ENCODE measurements at places on chromosomes 6 and 20. TPM values are rescaled to one million over a fixed set of nuclear protein-coding genes. Genes with fewer than 3 reads are reported as not detected.

The PLCB1 gene
- total RNA-seq = 25.3 TPM

The GJA10 gene
- not detected for total RNA-seq

The WFDC5 gene
- total RNA-seq = not detected

The ZBTB24 gene
- total RNA-seq = 4.7 TPM

DNA sequence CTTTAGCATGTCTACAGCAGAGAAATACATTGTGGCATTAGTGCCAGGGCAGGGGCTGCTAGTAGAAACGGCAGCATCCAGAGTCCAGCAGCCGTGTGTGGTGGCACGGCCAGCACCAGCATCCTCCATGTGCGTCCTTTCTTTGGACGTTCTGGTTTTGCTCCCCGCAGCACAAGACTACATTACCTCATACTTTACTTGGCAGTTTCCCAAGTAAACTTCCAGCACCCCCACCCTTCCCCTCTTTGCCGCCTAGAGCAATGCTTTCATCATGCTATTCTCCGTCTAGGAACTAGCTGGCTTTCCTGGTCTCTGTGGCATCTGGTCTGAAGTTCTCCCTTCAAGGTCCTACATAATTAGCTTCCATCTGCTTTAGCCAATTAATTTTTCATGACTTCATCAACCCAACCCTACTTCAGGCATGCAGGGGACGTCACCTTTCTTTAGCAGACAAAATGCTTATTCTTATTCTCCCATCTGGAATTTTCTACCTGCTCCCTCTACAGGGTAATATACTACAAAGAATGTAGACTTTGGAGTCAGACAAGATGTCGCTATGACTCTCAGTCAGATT is 67.6 kb downstream of the BLOC1S5 start:
- DNase-seq = no peak

GRCh38 chr6:89597372-89597771 is 41.2 kb downstream of the LYRM2 start:
- no peak for DNase-seq

DNA sequence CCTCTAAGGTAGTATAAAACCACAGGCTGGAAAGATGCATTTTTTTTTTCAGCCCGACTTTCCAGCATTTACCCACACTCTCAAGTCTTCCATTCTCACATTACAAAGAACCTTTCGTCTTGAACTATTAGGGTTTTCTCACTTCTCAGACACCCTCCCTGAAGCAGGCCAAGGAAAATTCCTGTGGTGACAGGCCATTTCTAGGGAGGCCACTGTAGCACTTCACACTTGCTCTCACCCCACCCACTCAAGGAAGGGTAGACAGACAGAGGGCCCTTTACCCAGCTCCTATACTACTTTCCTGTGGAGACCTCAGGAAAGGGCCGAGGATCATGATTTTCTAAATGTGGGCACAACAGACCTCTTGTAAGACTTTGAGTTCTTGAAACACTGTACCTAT is 27.7 kb downstream of the KCNS1 start:
- DNase-seq = no peak

DNA sequence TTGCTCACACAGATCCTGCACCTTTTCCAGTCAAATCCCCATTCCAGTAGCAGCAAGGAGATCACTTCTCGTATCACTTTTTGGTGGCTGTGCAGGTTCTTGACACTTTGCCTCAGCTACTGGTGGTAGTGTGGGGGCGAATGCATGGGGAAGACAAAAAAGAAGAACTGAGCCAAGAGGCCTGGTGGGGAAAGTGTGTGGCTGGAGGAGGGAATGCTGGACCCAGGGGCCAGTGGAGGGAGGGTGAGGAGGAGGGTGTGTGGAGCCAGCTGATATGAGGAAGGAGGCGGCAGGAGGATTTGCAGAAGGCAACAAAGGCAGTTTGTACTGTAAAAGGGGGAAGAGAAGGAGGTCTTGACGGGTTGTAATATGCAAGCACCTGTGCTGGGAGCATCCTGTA is 15.7 kb upstream of the HLA-C start:
- DNase-seq = no peak

DNA sequence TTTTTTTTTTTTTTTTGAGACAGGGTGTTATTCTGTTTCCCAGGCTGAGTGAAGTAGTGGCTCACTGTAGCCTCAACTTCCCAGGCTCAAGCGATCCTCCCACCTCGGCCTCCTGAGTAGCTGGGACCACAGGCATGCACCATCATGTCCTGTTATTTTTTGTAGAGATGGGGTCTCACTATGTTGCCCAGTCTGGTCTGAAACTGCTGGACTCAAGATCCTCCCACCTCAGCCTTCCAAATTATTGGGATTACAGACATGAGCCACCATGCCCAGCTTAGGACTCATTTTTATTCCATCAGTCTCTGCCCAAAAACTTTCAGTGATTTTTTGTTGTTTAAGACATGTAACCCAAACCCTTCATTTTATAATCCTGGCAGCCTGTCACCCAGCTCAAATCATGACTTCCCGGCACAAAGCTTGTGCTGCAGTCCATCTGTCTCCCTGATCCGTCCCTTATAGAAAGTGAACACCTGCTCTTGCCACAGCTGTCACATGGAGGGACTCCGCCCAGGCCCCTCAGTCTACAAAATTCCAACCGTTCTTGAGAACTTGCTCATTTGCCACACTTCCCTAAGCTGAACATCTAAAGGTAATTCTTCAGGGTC is 183.9 kb upstream of the JARID2 start:
- no peak for DNase-seq

DNA sequence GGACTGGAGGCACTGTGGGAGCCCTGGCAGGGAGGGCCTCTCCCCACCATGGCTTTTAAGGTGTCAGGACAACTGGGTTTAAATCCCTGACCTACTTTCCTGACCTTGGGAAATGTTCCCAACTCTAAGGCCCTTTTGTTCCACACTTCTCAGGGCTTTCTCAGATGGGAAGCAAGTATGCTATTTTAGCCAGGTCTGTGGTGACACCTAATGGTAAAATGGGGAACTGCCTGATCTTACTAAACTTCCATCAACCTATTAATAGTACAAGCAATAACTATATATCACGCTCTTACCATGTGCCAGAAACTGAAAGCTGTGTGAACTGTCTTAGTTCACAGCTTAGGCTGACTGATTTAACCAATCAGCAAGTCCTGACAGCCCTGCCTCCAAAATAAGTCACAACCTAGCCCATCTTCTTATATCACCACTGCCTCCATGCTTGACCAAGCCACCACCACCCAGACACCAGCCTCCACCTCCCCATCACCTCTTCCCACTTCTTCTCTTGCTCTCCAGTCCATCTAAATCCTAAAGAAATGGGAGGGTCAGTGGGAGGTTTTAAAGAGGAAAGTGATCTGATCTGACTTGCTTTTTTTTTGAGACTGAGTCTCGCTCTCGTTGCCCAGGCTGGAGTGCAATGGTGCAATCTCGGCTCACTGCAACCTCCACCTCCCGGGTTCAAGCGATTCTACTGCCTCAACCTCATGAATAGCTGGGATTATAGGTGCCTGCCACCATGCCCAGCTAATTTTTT is 6.9 kb upstream of the BLCAP start:
- DNase-seq = no peak

DNA sequence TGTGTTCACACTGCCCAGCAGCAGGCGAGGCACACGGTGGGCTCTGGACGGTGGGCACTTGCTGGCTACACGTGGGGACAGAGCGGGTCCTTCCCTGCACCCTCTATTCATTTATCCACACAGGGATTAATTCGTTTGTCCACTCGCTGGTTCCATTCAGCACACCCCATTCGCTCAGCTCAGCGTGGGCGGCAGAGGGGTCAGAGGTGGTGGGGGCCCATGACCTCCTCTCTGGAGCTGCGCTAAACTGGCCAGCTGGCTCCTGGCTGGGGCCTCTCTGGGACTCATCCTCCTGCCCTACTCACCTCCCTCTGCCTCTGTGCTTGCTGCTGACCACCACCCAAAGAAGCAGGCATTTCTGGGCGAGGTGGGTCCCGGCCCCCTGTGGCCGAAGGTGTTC is 21.4 kb upstream of the RBBP8NL start:
- no peak for DNase-seq

GRCh38 chr6:16413399-16413798 is 175.0 kb downstream of the GMPR start:
- no peak for DNase-seq

- no peak for DNase-seq
Observed at GRCh38 chr20:38883981-38884733, 42.1 kb upstream of the FAM83D start.

GRCh38 chr6:63440594-63440993 is 120.8 kb upstream of the LGSN start:
- DNase-seq = no peak

- no peak for DNase-seq
Observed at GRCh38 chr6:80527552-80528052, 421.1 kb downstream of the BCKDHB start.

- no peak for DNase-seq
Observed at GRCh38 chr6:7912736-7913517, 2.3 kb upstream of the TXNDC5 start.

GRCh38 chr20:58044931-58045555 is 183.4 kb downstream of the ANKRD60 start:
- no peak for DNase-seq

DNA sequence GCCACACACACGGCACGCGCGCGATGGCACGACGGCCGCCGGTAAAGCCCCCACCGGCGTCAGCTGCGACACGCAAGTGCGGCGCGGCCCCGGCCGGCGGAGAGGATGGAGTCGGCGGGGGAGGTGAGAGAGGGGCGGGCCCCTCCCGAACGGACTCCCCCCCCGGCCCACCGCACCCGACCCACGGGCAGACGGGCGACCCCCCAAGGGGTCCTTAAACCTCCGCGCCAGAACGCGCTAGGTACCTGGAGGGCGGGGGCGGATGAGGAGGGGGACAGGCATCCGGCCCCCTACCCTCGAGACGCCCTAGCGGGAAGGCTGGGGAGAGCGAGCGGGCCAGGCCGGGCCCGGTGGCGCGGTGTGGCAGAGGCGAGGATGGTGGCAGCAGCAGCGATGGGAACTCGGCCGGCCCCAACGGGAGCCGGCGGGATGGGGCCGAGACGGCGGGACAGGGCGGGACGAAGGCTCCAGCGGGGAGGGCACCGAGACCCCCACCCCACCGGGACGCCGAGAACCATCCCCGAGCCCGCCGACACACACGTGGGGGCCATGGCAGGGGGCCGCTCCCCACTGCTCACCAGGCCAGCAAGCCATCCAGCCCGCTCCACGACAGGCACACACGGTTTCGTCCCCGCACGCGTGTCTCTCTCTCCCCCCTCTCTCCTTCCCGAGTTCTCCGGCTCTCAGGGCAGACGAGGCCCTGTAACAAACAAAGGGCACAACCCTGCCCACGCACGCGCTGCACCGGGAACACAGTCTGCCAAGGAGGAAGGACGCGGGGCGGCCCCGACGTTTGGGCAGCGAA is 1515.4 kb upstream of the DEFB115 start:
- no peak for DNase-seq

DNA sequence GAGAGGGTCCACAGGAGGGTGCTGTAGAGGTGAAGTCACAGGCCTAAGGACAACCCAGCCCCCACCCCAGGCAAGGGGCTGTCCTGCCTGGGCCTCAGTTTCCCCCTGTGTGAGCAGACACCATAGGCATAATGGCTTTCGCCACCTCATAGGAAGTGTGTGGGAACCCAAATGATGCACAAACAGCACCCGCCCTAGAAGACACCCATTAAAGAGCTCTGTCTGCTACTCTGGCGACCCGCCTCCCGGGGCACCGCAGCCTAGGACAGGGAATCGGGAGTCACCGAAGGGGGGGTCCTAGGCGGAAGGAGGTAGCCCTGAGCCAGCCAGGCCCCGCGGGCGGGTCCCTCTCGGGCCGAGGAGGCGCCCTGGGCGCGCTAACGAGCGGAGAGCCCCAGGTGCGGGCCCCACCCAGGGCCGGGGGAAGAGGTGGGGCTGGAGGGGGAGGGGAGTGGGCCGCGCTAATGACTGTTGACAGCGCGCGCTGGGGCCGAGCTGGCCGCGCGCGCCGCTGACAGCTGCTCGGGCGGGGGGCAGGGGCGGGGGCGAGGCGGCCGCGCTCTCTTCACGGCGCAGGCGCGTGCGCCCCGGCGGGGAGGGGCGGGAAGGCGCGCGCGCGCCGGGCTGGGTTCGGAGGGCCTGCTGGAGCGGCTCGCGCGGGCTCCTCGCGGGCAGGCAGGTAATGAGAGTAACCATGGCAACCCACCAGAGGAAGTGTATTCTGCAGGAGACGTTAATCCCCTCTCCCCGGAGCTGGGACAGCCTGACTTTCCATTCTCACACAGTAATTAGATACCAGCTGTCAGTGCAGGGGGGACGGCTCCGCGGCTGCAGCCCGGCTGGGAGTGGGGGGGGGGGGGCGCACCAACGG is 48.9 kb downstream of the NOL4L start:
- no peak for DNase-seq

All from omental fat pad (tissue), 4 donors.